ENCODE measurements at places on chromosomes 11 and 22. TPM values are rescaled to one million over a fixed set of nuclear protein-coding genes. Genes with fewer than 3 reads are reported as not detected.
A peak's percentile ranks its signal among the peaks of the same experiment; 100 is the strongest.

GRCh38 chr11:117945047-117945810, 16.0 kb upstream of the TMPRSS13 start:
- H3K27me3 ChIP-seq: no peaks in the 10 kb centered on the region
- no peaks in the 10 kb centered on the region for H3K36me3 ChIP-seq
- DNase-seq: no peak
- no peak overlapping the region for H3K4me3 ChIP-seq
- H3K27ac ChIP-seq: no peak overlapping the region

DNA sequence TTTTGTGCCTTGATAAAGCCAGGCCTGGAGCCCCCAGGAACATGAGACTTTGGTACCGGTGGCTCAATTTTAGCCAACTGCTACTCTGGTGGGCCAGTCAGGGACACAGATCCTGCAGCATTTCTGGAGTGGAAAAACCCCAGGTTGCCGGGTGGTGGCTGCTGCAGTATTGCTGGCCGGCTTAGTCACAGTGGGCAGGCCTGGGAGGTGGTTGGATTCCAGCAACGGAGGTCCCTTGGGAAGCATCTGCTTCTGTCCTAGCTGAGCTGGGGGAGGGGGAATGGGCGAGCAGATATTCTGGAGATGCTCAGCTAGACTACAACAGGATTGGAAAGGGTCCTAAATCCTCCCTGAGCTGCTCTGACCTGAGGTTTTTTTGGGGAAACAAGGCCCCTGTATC, 31.6 kb upstream of the ACCSL start:
- H3K36me3 ChIP-seq: no peaks in the 10 kb centered on the region
- no peak overlapping the region for H3K4me3 ChIP-seq
- no peak overlapping the region for H3K27ac ChIP-seq
- no peaks in the 10 kb centered on the region for H3K4me1 ChIP-seq
- no peak for DNase-seq

DNA sequence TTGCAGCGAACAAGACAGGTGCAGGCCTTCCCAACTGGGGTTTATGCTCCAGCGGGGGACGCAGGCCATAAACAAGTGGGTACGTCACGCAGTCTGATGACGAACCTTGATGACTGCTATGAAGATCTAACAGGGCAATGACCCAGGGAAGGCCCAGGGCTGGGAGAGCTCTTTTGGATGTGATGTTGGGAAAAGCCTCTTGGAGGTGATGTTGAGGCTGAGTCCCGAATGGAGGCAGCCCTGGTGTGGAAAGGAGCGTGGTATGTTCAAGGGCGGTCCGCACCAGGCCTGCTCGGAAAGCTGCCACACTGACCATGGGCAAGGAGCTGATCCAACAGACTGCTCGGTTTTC, 5.8 kb downstream of the FADS2 start:
- peak overlapping the region; percentile 30 for H3K27ac ChIP-seq
- no peaks in the 10 kb centered on the region for H3K36me3 ChIP-seq
- H3K4me1 ChIP-seq: peaks cover 15% of the 10 kb centered on the region
- no peak overlapping the region for H3K4me3 ChIP-seq
- no peaks in the 10 kb centered on the region for H3K27me3 ChIP-seq

- H3K4me1 ChIP-seq: no peaks in the 10 kb centered on the region
- no peak for DNase-seq
- H3K27me3 ChIP-seq: no peaks in the 10 kb centered on the region
- peaks cover 40% of the 10 kb centered on the region for H3K36me3 ChIP-seq
These were observed 10.9 kb downstream of the RCOR2 start for GRCh38 chr11:63906087-63906486.

- H3K27me3 ChIP-seq: no peaks in the 10 kb centered on the region
- no peak for DNase-seq
- peak overlapping the region; percentile 71 for H3K4me3 ChIP-seq
- H3K36me3 ChIP-seq: no peaks in the 10 kb centered on the region
These were observed 1.9 kb downstream of the KCNQ1 start for GRCh38 chr11:2446590-2447252.

GRCh38 chr11:123318623-123319022, 111.4 kb upstream of the GRAMD1B start:
- H3K27me3 ChIP-seq: no peaks in the 10 kb centered on the region
- no peak overlapping the region for H3K27ac ChIP-seq
- no peaks in the 10 kb centered on the region for H3K36me3 ChIP-seq
- no peaks in the 10 kb centered on the region for H3K4me1 ChIP-seq

DNA sequence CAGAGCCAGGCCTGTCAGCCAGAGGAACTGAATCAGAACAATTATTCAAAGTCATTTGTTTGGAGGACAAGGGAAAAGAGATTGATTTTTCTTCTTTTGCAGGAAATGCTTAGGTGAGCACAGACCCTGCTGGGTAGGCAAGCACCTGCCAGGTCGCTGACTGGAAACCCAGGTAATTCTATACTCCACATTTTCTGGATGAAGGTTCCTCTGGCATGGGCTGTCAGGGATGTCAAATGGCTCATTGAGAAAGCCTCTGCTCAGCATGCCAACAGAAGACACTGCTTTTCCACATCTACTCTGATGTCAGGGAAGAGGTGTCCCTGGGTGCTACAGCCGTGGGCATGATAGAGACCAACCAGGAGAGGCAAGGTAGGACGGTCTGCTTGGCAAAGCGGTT, 166.7 kb upstream of the SYN3 start:
- no peaks in the 10 kb centered on the region for H3K27me3 ChIP-seq
- no peaks in the 10 kb centered on the region for H3K36me3 ChIP-seq
- H3K4me3 ChIP-seq: no peak overlapping the region

CNGA4 gene
- total RNA-seq: 0.62 TPM

PIWIL4 gene
- total RNA-seq: 1.9 TPM

MS4A15 gene
- total RNA-seq: not detected

ZNF280B gene
- total RNA-seq: 3.6 TPM

C11orf65 gene
- total RNA-seq: 0.50 TPM

All from naive thymus-derived CD4-positive, alpha-beta T cell (primary cell).